Stimulated activated CD4-positive, alpha-beta T cell treated with anti-CD3 and anti-CD28 coated beads, Interleukin-1b, Interleukin-23, amount 100 ng/mL, for 24 hours (primary cell): ENCODE measurements at places on chromosomes 4 and X.

GRCh38 chr4:143417679-143418403 is 81.2 kb downstream of the GAB1 start:
- no peak for DNase-seq

- DNase-seq = no peak
Observed at GRCh38 chrX:96752781-96753180, 68.1 kb downstream of the DIAPH2 start.

- no peak for DNase-seq
Observed at GRCh38 chr4:127229855-127230608, 402.7 kb upstream of the INTU start.

- no peak for DNase-seq
Observed at GRCh38 chrX:46642145-46642544, 68.6 kb downstream of the CHST7 start.

DNA sequence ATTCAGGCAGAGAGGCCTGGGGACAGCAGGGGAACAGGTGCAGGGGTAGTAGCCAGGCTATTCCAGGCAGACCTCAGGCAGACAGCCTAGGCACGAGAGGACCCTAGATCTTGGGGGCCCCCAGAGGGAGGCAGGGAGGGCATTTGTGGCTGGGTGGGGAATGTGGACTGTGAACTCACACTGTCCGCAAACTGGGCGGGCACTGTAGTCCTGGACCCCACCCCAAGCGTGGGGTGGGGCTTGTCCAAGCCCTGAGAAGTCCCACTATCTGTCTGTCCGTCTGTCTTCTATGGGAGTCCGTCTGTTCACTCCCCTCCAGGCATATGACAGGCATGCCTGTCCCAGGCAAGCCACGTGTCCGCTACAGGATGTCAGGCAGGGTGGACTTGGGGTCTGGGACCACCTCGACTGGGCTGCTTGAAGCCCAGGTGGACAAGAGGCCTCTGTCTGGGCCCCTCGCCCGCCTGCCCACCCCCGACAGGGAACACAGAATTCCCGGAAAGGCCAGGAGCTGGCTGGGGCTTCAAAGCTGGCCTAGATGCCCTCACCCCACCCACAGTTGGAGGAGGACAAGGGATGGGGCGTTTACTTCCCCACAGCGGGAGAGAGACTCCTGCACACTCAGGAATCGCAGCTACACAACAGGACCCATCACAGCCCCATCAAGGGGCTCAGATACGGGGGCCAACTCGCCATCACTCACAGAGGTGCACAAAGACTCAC is at the start of gene SLC38A5:
SLC38A5 (minus strand) TSS at position 151 of the 723 bp plus-strand sequence. CDS start 2,336 bp downstream, outside the sequence.
- no peak for DNase-seq

- no peak for DNase-seq
Observed at GRCh38 chrX:109187473-109188168, 294.3 kb downstream of the GUCY2F start.

DNA sequence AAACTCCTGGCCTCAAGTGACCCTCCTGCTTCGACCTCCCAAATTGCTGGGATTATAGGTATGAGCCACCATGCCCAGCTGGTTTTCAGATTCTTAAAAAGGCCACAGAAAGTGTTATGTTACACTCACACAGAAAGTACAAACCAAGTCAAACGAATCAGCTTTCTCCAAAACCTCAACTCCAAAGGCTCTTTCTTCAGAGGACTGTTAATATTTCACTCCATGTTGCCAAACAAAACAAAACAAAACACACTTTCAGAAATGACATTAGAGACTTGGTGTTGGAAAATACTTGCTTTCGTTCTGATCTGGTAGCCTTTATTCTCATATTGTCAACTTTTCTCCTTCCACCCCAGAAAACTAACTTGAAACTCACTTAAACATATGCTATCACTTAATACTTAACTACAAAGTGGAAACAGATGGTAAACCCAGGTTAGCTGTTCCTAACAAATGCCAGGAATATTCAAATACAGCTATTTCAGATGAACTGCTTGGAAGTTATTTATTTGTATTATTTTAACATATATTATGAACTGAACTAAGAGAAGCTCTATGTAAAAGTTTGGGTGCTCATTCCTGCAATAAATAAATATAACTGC is 34.7 kb downstream of the RLIM start:
- DNase-seq = no peak

- no peak for DNase-seq
Observed at GRCh38 chr4:39626261-39626660, 12.4 kb downstream of the SMIM14 start.

DNA sequence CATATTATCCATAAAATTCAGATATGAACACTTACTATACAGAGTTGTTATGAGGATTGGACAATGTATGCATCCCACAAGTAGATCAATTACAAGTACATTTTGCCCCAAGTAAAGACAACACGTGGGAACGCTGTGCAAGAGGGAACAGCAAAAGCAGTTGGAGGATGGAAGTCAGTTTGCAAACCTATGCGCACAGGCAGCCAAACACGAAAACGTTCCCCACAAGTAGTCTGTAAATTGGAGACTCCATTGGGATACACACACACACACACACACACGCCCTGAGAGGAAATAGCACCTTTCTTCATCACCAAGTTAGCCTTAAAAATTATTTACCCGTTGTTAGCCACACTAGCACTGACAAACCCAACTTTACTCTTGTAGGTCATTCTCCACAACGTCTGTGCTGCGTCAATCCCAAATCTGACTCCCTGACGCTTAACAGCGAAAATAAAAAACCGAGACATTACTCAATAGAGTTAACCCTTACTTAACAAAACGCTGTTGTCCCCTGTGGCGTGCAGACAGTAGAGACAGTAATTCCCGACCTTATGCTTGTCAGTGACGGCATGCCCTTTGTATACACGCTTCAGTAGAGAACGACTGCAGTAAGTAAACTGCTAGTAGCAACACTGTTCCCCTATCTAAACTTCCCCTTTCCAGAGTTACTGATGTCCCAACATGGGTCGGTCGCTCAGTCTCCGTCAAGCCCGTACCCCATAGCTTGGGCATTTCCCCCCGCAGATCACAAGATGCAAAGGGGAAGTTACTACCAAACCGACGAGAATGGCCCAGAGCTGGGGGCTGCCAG is 730 bp downstream of the MANBA start:
- DNase-seq = no peak

- no peak for DNase-seq
Observed at GRCh38 chrX:17047224-17047623, 100.8 kb downstream of the REPS2 start.

DNA sequence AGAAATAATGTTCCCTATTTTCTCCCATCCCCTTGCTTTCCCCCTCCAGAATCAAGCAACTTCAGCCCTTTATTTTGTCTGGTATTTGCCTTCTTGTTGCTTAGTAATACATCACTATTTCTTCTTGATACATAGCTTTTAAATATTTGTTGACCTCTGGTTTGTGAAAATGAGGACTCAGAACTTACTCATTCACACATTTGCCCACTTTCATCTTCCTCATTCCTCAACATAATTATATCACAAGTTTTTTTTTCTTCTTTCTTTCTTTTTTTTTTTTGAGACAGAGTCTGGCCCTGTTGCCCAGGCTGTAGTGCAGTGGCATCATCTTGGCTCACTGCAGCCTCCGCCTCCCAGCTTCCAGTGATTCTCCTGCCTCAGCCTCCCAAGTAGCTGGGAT is 28.9 kb upstream of the NDUFC1 start:
- DNase-seq = no peak

- DNase-seq = no peak
Observed at GRCh38 chr4:166600264-166600663, 634.0 kb downstream of the SPOCK3 start.

- DNase-seq = no peak
Observed at GRCh38 chr4:164509951-164510350, 244.0 kb upstream of the SMIM31 start.

DNA sequence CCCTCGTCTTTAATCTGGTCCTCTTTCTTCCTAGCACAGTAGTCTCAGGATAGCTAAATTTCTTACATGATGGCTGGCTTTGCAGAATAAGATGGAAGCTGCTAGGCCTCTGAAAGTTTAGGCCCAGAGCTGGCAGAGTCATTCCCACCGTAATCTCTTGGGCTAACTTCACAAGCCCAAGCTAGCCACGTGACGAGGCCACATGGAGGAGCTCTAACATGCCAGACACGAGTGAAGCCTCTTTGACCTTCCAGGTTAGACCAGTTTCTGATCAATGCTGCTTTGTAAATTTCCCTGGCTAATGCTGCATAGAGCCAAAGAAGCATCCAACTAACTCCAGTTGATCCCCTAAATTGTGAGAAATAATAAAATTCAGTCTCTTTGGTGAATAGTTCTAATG is 9.5 kb upstream of the CENPE start:
- DNase-seq = no peak

DNA sequence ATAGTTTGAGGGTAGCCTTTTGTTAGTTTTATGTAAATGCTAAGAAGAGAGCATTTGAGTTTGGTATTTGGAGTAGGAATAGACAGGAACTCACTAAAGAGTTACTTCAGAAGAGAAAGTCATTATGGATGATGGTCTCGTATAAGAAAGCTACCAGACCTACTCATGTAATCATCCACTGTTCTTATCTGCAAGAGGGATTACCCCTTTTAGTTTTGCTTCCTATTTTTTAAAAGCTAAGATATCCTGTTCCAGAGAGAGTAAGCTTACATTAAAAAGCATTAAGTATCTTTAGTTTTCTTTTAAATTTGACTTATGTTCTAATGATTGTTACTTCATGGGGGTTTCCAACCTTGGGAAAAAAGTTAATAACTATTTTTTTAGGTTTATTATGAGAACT is 12.5 kb upstream of the ART3 start:
- no peak for DNase-seq

- DNase-seq = no peak
Observed at GRCh38 chrX:115183980-115184379, 5.2 kb upstream of the RBMXL3 start.

DNA sequence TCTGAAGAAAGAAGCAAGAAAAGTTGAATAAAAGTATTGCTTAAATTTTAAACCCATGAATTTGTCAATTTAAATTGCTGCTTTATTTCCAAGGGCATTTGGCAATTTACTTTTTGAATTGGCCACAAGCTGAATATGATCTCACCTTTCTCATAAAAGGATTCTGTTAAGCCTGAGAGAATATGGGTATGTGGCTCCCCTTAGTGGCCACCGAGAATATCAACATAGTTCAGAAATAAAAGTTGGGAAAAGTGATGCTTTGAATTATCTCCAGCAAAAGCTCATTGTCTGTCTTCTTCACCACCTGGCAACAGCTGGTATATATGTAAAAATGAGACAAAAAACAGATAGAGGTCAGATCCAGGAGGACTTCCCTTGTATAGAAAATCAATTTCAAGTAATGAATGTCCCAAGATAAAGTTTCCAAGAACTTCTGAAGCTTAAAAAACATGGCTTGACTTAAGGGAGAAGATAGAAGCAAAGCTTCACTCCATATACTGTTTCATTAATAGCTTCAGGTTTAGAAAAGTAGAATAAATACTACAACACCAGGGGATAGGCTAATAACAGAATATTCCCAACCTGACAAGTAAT is 290.7 kb upstream of the FAM241A start:
- DNase-seq = no peak

- DNase-seq = no peak
Observed at GRCh38 chrX:69070949-69071650, 94.2 kb downstream of the PJA1 start.

GRCh38 chrX:132267392-132267791 is 48.1 kb upstream of the RAP2C start:
- DNase-seq = no peak

GRCh38 chr4:153153339-153153871 is 50.8 kb upstream of the TRIM2 start:
- DNase-seq = peak; percentile 51

- no peak for DNase-seq
Observed at GRCh38 chr4:78951862-78952472, 12.7 kb upstream of the PAQR3 start.

DNA sequence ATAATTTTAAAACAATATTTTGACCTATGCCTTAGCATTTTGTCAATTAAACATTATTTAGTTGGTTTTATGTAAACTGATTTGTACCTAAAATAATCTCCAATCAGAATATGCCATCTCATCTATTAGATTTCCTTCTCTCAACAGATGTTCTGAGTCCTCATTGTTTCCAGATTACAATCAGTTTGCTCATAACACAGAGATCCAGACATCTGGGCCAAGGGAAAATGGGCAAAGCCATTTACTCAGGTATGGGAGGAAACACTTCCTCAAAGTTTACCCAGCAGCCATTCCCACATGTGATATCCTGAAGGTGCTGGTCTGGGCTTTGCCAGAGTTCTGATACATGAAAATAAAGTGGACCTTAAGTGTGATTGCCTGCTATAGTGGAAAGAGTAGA is 217.9 kb upstream of the GPC4 start:
- no peak for DNase-seq

GRCh38 chr4:108793415-108793814 is 30.6 kb upstream of the ETNPPL start:
- DNase-seq = no peak

DNA sequence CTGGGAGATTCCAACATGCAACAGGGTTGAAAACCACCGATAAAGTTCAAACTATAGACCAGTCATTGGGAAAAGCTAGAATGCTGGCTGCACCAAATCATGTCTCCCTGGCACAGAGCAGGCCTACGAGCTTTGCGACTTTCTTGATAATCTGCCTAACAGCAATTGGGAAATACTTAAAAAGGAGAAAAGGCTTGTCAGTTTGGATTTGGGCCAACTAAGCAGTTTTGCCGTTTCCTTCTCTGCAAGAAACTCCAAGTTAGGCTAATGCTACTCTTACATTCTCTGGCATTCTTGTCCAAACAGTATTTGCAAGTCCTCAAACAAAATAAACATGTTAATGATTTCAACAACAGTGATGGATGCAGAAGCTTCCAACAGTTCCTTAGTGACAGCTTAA is 87.9 kb downstream of the PDK3 start:
- DNase-seq = no peak

DNA sequence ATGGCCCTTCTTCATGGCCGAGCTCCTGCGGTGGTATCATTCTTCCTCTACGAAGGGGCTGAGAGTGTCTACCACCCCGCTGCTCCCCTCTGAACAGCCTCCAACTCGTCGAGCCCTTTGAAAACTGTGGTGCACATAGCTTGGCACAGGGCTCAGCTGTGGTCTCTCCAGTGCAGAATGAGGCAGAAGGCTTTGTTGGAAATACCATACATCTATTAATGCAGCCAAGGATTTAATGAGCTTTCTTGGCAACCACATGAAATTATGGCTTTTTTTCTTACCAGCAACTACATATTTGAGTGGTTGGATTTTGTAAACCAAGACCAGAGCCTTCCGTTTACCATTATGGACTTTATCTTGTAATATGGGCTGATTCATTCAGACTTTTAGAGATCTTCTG is 61.7 kb upstream of the CBR4 start:
- DNase-seq = no peak

- no peak for DNase-seq
Observed at GRCh38 chrX:130165181-130165702, 399 bp downstream of the AIFM1 start.

GRCh38 chrX:39304746-39305145 is 503.5 kb downstream of the MID1IP1 start:
- DNase-seq = no peak

- DNase-seq = no peak
Observed at GRCh38 chrX:66633541-66633940, 5.3 kb downstream of the EDA2R start.

DNA sequence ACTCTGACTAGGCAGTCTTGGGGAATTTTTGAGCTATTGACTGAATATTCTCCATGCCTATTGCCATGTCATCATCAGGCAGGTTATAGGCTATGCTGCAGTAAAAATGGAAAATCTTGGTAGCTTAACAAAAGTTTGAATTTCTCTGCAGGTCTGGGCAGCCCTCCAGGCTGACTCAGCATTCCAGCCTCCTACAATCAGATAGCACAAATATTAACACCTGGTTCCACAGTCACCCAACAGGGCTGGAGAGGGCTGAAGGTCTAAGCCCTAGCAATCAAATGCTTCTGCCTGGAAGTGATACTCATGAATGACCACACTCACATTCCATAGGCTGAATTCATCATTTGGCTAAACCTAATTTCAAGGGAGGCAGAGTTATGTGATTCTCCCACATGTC is 9.6 kb upstream of the PPP3CA start:
- DNase-seq = no peak
